ENCODE measurements at places on chromosomes 11 and 22. TPM values are rescaled to one million over a fixed set of nuclear protein-coding genes. Genes with fewer than 3 reads are reported as not detected.

HEPACAM gene
- not detected for total RNA-seq

CHRNA10 gene
- total RNA-seq = 0.42 TPM

FAM227A gene
- 1.5 TPM for total RNA-seq

JAML gene
- total RNA-seq = not detected

NXPE2 gene
- total RNA-seq = not detected

OR52N4 gene
- not detected for total RNA-seq

OR4A16 gene
- total RNA-seq = not detected

PHF21B gene
- 0.27 TPM for total RNA-seq

GRCh38 chr11:80782135-80782885 is 1341.5 kb upstream of the TENM4 start:
- DNase-seq = no peak

- DNase-seq = no peak
These were observed 232.3 kb downstream of the JRKL start for GRCh38 chr11:96622026-96622634.

DNA sequence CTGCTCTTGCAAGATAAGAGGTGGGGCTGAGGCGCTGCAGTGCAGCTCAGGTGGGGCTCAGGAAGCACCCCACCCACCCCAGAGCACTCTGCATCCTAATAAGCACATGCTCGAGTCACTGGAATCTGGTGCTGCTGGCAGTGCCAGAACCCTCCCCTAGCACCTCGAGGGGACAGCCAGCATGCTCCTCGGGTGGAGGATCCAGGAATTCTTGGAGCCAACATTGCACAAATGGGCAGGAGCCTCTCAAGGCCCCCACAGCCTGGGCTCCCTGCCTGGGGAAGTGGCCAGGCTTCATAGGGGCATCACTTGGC is 27.5 kb upstream of the CABP7 start:
- no peak for DNase-seq

DNA sequence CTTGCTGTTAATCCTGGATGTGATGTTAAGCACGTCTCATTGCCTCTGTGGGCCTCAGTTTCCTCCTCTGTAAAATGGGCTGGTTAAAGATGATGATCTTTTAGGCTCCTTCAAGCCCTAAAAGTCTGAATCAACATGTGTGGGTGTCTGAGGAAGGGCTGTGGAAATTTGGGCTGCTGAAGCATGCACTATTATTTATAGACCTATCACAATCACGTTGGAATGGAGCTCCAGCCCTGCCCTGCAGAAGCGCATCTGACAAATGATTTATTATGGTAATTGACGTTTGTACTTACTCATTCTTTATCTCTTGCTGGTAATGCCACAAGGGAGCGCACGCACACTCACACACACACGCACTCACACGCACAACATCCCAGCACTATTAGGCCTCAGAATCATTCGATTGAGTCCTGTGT is 20.4 kb downstream of the P2RX3 start:
- peak; percentile 73 for DNase-seq

- DNase-seq = no peak
These were observed 20.4 kb downstream of the FCHSD2 start for GRCh38 chr11:73121692-73122091.

DNA sequence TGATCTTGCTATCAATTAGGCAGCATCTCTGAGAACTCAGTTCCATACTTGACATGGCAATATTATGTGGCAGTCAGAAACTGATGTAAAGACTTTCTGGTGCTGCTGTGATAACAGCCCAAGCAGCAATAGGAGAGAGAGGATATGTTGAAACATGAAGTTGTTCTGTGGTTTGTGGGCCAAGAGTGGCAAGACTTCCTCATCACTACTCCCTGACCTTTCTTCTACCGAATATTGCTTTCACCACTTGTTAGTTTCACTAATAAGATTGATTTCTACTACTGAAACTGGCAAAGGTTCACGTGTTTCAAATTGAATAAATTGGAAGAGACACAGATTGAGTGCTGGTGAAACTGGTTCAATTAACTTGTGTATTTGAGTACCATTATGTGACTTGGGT is 852.6 kb upstream of the RAG2 start:
- peak; percentile 52 for DNase-seq

DNA sequence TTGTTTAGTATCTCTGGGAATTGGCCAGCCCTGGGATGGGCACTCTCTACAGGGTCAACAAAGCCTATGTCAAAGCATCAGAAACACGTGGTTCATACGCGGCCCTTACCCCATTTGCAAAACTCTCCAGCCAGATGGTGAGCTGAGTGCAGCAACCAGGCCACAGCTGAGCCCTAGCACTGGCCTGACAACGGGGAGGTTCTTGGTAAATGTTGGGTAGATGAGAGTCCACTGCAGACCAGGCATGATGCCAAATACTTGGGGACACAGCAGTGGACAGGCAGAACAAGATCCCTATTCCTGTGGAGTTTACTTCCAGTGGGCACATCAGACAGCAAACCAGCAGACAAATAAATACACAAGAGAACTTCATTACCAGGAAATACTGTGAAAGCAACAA is 172.1 kb upstream of the SYT13 start:
- DNase-seq = no peak

- peak; percentile 1 for DNase-seq
These were observed 1030.8 kb upstream of the CCDC90B start for GRCh38 chr11:84316866-84317555.

DNA sequence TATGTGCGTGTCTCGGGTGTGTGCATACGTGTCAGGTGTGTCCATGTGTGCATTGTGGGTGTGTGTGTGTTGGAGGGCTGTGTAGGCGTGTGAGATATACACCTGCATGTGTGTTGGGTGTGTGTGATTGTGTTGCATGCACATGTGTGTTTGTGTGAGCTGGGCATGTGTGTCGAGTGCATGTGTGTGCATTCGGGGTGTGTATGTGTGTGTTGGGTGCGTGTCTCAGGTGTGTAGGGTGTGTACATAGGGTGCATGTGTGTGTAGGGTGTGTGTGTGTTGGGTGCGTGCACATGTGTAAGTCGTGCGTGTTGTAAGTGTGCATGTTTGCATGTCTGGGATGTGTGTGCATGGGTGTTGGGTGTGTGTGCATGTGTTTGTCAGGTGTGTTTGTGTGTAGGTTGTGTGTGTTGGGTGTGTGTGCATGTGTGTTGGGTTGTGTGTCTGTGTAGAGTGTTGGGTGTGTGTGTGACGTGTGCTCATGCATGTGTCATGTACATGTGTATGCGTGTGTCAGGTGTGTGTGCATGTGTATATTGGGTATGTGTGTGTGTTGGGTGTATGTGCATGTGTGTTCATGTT is 4.1 kb downstream of the MUC6 start:
- no peak for DNase-seq

DNA sequence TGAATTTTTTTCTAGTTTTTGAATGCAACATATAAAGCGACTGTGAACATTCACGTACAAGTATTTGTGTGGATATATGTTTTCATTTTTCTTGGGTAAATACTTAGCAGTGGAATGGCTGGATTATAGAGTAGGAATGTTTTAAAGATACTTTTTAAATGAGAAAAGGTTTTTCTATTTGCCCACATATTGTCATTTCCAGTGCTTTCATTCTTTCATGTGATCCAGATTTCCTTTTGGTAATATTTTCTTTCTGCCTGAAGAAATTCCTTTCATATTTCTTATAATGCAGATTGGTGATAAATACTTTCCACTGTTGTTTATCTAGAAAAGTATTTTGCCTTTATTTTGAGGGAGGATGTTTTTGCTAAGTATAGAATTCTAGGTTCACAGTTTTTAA is 7.9 kb downstream of the DDB2 start:
- DNase-seq = no peak

- DNase-seq = no peak
These were observed 8.7 kb downstream of the OR52A5 start for GRCh38 chr11:5129457-5129877.

- no peak for DNase-seq
These were observed 20.5 kb downstream of the SCUBE2 start for GRCh38 chr11:9070749-9071491.

GRCh38 chr22:38941488-38941987 is 15.9 kb upstream of the APOBEC3A start:
- no peak for DNase-seq

GRCh38 chr11:102929166-102929565 is 26.4 kb downstream of the MMP13 start:
- no peak for DNase-seq

DNA sequence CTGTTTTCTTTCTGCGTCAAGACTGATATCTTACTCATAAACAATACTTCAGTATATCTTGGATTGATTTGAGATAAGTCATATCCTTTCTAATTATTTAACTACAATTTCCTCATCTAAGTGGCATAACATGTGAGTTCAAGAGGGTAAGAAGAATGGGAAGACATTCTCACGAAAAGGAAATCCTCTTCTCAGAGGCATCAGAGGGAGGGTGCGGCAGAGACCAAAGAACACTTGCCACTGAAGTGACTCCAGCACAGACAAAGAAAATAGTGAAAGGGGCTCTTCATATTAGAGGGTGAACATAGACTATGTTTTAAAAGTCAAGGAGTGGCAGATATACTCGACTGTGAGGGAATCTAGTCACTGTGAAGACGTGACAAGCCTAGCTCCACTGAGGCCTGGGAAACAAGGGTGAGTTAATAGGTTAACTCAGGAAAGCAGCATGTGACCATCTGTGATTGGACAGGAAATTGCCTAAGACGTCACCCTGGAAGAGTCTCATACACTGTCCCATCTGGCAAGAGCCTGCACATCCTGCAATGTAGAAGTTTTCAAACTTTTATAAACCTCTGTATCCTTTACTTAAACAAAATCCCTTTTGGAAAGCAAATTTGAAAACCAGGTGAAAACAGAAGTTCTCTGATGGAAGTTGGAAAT is 1.9 kb upstream of the MMP1 start:
- no peak for DNase-seq

GRCh38 chr11:20203831-20204230 is 43.6 kb upstream of the DBX1 start:
- DNase-seq = no peak

- DNase-seq = peak; percentile 9
These were observed 787 bp downstream of the SMDT1 start for GRCh38 chr22:42080287-42080686.

GRCh38 chr11:13009476-13009920 is 382 bp downstream of the RASSF10 start:
- peak; percentile 58 for DNase-seq

DNA sequence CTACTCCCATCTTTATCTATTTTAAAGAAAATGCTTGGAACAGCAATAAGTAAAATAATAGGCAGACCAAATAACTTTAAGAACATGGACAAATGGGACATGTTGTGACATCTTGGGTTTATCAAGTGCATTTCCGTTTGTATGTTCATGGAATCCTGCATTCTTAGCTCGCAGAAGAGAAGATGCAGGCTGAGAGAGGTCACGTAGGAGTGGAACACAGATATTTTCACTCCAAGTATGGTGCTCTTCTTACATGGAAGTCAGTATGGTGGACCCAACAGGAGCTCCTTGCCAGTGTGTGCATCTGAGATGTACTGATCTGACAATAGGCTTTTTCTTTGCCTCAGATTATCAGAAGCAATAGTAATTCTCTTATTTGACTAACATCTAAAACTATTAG is 1.7 kb downstream of the E2F8 start:
- no peak for DNase-seq

GRCh38 chr11:71482216-71482615 is 29.2 kb downstream of the NADSYN1 start:
- no peak for DNase-seq

- DNase-seq = no peak
These were observed 1476.0 kb downstream of the TBC1D22A start for GRCh38 chr22:48238284-48238915.

DNA sequence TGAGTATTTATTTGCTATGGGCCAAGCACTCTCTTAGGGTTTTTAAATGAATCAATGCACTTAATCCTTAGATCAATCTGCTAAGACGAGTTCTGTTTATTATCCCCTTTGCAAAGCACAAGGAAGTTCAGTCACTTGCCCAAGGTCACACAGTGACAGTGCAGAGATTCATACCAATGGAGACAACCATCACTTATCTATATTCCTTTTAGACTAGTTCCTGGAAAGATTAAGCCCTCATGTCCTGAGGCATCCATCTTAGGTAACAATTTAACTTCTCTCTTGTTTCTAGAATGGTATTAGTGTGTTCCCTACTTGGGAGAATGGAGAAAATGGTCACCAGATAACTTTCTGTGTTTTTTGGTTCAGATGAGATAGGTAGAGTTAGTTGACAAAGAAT is 28.3 kb downstream of the NF2 start:
- no peak for DNase-seq

DNA sequence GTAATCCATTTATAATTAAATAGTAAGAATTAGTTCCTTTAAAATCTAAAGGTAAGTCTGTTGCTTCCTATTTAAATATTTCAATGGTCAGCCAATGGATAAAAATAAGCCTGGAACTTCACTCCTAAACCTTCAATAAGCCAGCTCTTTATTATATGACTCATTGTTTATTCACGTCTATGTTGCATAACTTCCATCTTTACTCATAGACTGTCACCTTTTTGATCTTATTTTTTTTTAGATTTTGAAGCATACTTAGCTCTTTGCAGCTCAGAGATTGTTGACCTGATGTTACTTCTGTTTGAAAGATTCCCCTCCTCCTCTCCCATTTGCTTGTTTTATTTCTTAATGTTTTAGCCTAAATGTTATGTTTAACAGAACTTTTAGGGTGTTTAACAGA is 1571.2 kb upstream of the RAG2 start:
- peak; percentile 80 for DNase-seq

Data from foreskin keratinocyte (primary cell).